ENCODE measurements at places on chromosomes 5 and 9. TPM values are rescaled to one million over a fixed set of nuclear protein-coding genes. Genes with fewer than 3 reads are reported as not detected.

IRGM gene
- total RNA-seq = not detected

IQGAP2 gene
- total RNA-seq = 7.9 TPM

COL23A1 gene
- not detected for total RNA-seq

SV2C gene
- not detected for total RNA-seq
